ENCODE measurements at places on chromosomes 7 and 10.
A peak's percentile ranks its signal among the peaks of the same experiment; 100 is the strongest.

DNA sequence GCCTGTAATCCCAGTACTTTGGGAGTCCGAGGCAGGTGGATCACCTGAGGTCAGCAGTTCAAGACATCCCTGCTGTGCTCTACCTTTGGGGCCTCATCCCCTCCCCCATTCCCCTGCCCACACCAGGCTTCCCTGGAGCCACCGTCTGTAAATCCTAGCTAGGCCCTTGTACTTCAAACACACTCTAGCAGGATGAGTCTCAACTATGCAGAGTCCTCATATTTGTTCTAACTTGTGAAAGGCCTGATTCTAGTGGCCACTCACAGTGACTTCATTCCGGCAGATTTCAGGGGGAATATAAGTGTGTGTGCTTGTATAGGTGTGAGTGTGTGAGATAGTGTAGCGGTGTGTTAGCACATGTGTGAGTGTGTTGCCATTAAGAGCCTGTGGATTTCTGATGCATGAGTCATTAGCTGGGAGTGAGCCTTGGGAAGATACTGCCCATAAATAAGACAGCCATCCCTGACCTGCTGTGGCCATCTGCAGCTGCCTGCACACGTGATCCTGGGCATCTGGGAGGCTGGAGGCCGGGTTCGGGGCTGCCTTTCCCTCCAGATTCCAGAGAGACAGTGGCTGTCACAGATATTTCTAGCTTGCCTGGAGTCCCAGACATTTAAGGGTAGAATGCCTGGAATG is 1.7 kb upstream of the NEURL1 start:
- peak; percentile 95 for DNase-seq

GRCh38 chr10:113384181-113384580 is 168.7 kb upstream of the HABP2 start:
- DNase-seq = no peak

- no peak for DNase-seq
These were observed 12.5 kb downstream of the NPVF start for GRCh38 chr7:25215694-25216335.

DNA sequence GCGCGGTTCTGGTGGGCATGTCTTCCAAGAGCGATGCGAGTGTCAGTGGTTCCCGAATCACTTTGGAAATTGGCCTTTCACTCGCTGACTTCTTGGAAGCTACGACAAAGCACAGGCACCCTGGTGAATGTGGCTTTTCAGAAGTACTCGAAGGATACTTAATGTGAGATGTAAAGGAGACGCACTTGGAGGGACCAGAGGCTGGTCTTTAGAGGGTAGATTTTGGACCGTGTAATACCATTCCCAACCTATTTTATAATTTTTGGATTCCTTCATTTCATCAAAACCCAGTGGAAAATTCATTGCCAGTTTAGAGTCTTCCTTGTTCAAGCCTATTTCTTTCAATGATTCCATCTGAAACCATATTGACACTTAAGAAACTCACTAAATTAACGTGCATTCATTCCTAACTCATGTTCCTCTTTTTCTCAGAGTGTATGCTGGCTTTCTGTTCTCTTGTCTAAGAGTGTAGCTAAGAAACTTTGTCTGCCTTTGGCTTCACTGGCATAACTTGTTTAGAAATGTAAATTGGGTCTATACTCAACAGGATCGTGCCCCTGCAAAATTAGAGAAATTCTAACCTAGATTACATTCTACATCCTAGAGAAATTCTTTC is 645 bp upstream of the COPG2 start:
- DNase-seq = no peak

DNA sequence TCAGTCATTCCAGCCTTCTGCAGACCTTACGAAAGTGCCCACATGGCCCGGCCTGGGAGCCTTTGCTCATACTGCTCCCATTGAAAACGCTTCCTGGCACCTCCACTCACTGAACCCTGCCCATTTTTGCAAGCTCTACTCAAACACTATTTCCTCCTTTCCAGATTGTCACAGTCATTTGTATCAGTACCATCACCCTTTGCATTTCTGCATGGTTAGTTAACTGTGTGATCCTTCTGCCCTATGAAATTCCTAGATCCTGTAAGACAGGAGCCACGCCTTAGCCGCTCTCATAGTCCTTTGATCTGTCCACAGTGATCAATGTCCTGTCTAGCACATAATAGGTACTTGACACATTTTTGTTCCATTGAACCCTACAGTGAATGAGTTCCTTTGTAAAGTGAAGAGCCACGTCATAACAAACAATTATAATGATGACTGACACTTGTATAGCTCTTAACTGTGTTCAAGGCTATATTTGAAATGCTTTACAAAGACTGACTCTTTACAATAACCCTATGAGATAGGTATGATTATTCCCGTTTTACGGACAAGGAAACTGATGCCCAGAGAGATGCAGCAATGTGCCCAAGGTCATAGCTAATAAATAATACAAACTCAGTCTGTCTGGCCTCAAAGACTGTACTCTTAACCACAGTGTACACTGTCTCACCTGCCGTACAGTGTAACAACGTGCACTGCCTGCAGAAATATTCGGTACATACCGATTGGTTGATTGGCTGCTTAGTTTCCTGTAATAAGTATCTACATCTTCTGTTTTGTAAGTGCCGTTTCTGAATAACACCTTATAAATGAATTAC is 16.6 kb upstream of the ITIH2 start:
- DNase-seq = no peak

DNA sequence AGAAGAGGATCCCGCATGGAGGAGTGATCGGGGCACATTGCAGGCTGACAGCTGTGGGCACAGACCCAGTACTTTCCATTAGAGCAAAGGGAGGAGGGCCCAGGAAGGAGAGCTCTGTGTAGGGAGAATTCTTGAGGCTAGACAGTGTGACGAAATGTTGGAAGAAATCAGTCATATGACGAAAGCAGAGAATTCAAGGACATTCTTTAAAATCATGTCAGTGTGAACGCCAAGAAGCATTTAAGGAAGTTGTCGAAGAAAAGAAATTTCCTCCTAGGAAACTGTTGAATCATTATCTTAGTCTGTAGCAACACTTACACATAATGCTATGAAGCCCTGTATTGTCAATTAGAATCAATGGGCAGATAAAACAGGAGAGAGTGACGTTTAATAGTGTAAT is 191.3 kb upstream of the ADARB2 start:
- no peak for DNase-seq

- no peak for DNase-seq
These were observed 25.0 kb downstream of the ZPBP start for GRCh38 chr7:50068026-50068425.

DNA sequence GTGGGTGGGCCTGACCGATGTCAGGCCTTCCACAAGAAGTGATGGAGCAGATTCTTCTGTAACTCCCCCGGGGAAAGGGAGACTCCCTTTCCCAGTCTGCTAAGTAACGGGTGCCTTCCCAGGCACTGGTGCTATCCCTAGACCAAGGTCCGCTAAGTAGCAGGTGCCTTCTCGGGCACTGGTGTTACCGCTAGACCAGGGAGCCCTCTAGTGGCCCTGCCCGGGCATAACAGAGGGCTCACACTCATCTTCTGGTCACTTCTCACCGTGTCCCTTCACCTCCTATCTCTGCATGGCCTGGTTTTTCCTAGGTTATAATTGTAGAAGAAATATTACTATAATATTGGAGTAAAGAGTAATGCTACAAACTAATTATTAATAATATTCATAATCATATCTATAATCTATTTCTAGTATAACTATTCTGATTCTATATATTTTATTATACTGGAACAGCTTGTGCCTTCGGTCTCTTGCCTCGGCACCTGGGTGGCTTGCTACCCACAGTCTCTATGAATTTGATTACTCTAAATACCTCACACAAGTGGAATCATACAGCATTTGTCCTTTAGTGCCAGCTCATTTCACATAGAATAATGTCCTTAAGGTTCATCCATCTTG is 1378.7 kb downstream of the XPNPEP1 start:
- DNase-seq = peak; percentile 45

DNA sequence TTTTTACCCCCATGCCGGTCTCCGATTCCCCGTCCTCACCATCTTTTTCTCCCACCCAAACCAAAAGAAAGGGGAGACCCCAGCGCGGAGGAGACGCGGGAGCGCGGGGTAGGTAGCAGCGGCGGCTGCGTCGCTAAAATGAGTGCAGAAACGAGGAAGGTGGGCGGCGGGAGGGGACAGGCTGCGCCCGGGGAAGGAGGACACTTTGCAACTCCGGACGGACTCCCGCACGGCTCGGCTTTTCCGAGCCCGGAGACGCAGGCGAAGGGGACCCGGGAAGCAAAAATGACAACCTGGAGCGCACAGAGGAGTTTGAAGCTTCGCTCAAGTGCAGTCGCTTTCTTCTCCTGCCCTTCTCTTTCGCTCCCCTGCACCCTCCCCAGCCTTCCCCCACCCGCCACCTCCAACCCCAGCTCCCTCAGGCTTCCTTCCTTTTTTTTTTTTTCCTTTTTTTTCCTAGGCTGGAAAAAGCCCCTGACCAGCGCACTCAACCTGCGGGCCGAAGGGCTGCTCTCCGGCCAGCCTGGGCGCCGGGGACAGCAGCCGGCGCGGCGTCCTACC is 453 bp downstream of the SFMBT2 start:
- no peak for DNase-seq

DNA sequence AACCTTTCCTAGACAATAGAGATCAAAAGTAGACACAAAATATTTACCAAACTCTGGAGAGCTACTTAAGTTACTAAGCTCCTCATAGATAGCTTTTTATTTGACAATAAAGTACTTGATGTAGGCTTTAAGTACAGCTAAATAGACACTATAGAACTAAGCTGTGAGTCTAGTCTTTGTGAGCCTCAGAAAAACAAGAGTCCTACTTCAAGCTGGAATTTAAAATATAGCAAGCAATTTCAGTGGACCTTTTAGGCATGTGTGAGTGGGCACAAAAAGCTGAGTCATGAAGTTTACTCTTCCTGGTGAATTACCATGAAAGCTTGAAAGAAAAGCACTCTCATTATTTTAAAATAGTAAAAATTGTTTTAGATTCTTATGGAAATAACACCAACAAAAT is 76.1 kb downstream of the ADD3 start:
- no peak for DNase-seq

DNA sequence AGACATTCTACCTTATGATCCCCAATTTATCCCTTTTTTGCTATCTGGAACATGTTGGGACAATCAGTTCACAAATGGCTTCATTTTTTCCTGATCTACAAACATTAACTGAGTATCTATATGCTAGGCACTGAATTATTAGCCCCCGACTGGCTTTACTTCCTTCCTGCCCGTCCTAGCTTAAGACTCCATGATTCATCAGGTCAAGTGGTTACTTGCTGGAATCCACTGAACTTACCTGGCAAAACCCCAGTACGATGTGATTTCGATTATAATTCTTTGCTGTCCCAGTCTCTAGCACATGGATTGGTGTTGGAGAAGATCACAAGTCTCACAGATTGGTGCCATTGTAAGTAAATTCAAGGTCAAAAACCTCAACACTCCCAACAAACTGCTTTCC is 77.1 kb downstream of the ORC5 start:
- DNase-seq = no peak

Measured in HFFc6 (cell line).